Naive B cell (primary cell): ENCODE measurements at places on chromosomes 3 and 15.

DNA sequence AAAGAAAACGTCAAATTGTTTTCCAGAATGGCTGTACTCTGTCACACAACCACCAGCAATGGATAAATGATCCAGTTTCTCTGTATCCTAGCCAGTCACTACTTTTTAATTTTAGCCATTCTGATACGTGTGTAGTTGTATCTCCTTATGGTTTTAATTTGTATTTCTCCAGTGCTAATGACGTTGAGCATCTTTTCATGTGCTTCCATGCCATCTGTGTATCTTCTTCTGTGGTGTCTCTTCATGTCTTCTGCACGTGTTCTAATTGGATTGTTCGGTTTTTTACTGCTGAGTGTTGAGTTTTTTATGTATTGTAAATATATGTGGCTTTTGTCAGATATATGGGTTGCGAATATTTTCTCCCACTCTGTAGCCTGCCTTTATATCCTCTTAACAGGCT, 81.9 kb downstream of the SUMF1 start:
- peaks cover 13% of the 10 kb centered on the region for H3K36me3 ChIP-seq
- no peaks in the 10 kb centered on the region for H3K4me1 ChIP-seq
- no peaks in the 10 kb centered on the region for H3K27me3 ChIP-seq
- no peak overlapping the region for H3K4me3 ChIP-seq

- H3K36me3 ChIP-seq = no peaks in the 10 kb centered on the region
- peaks cover 5% of the 10 kb centered on the region for H3K27me3 ChIP-seq
- H3K4me3 ChIP-seq = no peak overlapping the region
- no peak overlapping the region for H3K27ac ChIP-seq
- no peak for DNase-seq
- no peaks in the 10 kb centered on the region for H3K4me1 ChIP-seq
Measured at GRCh38 chr3:124410471-124410870, 319.8 kb upstream of the UMPS start.

DNA sequence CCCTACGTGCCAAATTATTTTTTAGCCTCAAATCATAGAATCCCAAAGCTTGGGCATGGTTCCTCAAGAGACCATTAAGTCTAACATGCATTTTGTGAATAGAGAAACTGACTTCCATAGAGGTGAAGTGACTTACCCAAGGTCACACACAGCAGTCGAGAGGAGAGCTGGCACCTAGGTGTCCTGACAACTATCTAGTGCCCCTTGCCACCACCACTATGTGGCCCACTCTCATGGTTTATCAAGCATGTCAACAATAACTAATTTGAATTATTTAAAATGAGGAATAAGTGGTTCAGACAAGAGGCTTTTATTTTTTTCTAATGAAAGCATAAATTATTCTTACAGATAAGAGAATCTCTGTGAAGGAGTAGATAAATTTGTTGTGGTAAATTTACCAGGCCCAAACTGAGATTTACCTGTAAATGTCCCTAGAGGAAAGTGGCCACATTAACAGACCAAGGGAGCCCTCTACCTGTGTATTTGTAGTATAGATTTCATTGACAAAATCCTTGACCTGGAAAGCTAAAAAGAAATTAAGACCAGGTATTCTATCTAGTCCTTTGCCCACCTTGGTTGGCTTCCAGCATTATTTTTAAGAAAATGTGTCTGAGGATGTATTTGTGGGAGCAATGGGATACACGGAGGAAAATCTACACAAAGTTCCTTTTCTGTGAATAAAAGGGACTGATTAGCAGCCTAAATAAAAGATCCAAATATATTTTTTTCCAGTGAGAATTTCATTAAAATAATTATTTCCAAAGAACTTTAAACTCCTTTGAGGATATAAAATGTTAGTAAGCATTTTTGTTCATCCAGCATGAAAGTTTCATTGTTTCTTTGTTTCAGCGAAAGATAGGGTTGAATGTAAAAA, 49.1 kb downstream of the IQCH start:
- no peak overlapping the region for H3K27ac ChIP-seq
- no peaks in the 10 kb centered on the region for H3K36me3 ChIP-seq
- DNase-seq = peak; percentile 26
- no peak overlapping the region for H3K4me3 ChIP-seq
- H3K4me1 ChIP-seq = no peaks in the 10 kb centered on the region
- H3K27me3 ChIP-seq = no peaks in the 10 kb centered on the region

DNA sequence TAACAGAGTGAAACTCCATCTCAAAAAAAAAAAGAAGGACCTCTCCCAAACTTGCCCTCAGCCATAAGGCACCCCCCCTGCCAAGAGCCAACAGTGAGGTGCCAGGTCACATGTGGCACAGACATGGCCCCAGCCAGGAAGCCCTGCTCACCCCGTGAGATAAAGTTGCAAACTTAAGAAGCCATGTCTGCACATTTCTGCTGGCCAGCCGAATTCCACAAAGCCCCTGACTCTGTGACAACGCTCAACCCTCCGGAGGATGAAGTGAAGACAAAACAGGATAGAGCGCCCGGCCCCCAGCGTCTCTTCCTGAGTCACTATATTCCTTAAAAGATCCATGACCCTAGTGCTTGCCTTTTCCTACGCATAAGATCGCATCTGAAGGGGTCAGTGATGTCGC, 188.1 kb downstream of the XXYLT1 start:
- peaks cover 39% of the 10 kb centered on the region for H3K4me1 ChIP-seq
- no peaks in the 10 kb centered on the region for H3K36me3 ChIP-seq
- peaks cover 4% of the 10 kb centered on the region for H3K27me3 ChIP-seq
- peak overlapping the region; percentile 66 for H3K27ac ChIP-seq

DNA sequence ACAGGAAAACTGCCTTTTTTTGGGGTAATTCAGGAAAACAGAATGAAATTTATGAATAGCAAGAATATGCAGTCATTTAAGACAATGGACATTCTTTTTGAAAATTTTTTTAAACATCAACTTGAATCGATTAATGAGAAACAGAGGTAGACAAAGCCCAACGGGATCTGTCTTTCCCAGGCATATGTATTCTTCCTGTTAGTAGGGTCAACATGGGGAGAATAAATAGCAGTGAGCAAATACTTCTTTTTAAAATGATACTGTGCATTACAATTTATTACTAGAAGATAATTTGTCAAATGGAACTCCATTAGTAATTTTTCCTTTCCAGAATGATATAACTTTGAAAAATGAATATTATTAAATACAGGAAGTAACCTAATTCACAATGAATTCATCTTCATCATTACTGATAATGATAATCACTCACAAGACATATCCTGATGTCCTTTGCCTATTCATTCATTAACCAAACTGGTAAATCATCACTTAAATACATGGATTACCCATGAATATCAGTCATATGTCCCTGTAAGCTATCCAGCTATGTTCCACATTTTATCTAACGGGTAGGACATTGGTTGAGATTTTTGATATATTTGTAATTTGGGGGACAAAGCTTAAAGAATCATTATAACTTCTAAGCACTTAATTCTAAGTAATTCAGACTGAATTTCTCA, 209.2 kb upstream of the CDIN1 start:
- no peaks in the 10 kb centered on the region for H3K27me3 ChIP-seq
- H3K36me3 ChIP-seq = no peaks in the 10 kb centered on the region
- DNase-seq = no peak
- H3K4me1 ChIP-seq = no peaks in the 10 kb centered on the region
- H3K27ac ChIP-seq = no peak overlapping the region
